NCI-H446 (cell line): ENCODE measurements at places on chromosomes 3 and 15.

- DNase-seq, result no peak
These were observed 86.7 kb downstream of the EBLN2 start for GRCh38 chr3:73148206-73148605.

- DNase-seq, result no peak
These were observed 46.6 kb upstream of the OSBPL11 start for GRCh38 chr3:125641891-125642290.

- no peak for DNase-seq
These were observed 27.5 kb downstream of the PLA2G4D start for GRCh38 chr15:42066764-42067415.

DNA sequence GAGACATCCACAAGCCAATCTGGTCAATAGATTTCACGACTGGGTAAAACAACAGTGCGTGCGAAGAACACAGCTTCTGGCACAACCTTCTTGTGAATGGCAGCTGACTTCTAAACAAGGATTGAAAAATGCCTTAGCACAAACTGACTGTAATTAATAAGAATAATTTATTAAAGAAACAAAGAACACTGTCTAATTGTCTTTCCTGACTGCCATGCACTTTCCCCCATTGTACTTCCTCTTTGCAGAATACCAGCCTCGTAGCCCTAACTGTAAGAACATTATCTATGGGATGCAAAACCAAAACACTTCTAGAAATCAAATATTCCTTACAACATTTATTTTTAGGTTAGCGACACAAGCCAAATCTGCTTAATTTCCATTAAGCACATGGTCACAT lies 6.5 kb downstream of the FOXP1 start:
- no peak for DNase-seq
